ENCODE measurements at places on chromosomes 12 and 14.
A peak's percentile ranks its signal among the peaks of the same experiment; 100 is the strongest.

DNA sequence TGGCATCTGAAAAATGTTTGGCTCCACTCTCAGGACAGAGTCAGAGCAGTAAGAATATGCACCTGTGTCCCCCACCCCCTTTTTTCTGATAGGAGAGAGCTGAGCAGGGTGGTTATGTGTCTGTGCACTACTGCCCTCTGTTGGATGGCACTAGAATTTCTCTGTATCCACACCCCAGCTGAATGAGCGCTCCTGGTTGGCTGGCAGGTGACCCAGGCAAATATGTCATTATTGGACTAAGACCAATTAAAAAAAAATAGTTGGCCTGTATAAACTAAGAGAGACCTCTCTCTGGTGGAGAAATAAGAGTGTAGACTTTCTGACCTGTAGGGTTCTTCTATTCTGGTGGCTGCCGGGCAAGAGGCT is 107.0 kb downstream of the PTCSC3 start:
- peak; percentile 38 for DNase-seq

DNA sequence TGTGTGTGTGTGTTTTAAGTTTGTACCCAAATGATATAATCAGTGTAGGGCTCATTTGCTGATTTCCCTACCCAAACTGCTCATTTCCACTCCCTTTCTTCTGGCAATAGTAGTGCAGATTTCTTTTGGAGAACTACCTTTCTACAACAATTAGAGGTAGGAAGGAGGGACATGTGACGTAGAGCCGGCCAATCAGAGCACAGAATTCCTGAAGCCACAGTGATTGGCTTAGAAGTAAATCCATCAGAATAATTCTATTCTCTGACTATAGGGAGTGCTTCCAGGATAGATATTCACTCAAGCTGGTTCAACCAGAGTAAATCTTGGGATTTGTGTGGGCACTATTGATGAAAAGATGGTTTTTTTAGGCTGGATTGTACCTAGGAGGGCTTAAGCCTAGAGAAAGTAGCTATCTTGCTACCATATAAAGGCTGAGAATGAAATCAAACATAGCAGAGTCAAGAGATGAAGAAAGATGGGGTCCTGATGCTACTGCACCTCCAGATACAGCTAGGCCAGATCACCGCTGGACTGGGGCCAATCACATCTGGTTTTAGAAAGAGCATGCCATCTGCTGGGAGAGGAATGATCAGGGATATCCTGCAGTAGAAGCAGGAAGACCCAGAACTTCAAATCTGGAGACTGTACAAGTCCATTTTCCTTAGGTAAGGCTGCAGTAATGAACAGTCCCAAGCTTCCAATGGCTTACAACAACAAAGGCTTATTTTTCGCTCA is 54.1 kb upstream of the NUAK1 start:
- no peak for DNase-seq

DNA sequence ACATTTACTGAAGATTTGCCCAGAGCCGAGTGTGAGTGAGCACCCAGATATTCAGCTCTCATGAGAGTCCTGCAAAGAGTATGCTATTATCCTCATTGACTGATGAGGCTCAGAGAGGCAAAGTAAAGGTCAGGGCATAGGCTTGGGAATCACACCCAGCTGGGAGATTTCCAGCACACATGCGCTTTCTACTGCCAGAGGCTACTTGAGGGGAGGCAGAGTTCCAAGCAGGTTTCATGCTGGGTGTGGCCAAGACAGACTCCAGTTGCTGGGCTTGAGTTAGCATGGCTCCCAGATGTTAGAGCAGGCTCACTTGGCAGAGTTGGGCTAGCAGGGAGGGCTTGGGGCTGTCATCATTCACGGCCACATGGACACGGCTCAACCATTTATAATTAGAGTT is 14.4 kb upstream of the FAM181A start:
- no peak for DNase-seq

GRCh38 chr12:96994900-96995299 is 87.8 kb downstream of the NEDD1 start:
- no peak for DNase-seq

DNA sequence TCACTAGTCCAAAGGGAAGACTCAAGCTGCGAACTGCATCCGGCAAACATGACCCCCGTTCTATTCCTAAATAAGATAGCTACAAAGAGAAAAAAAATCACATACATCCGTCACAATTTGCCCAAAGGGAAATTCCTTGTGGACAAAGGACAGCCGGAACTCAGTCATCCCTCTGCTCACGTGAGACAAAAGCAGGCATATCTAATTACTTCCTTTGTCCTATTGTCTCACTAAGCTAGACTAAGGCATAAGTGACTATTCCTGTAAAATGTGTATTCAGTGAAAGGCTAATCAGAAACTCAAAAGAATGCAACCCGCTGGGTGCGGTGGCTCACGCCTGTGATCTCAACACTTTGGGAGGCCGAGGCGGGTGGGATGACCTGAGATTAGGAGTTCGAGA is 27.2 kb upstream of the NINJ2 start:
- no peak for DNase-seq

GRCh38 chr14:87888136-87888999 is 104.6 kb downstream of the GALC start:
- DNase-seq = no peak

GRCh38 chr14:71078500-71078899 is 171.2 kb downstream of the PCNX1 start:
- DNase-seq = no peak

- peak; percentile 72 for DNase-seq
Observed at GRCh38 chr12:20369305-20370013, 1.1 kb downstream of the PDE3A start.

- no peak for DNase-seq
Observed at GRCh38 chr12:32146074-32146873, 39.6 kb downstream of the BICD1 start.

- DNase-seq = no peak
Observed at GRCh38 chr14:24920265-24921075, 129.5 kb downstream of the STXBP6 start.

DNA sequence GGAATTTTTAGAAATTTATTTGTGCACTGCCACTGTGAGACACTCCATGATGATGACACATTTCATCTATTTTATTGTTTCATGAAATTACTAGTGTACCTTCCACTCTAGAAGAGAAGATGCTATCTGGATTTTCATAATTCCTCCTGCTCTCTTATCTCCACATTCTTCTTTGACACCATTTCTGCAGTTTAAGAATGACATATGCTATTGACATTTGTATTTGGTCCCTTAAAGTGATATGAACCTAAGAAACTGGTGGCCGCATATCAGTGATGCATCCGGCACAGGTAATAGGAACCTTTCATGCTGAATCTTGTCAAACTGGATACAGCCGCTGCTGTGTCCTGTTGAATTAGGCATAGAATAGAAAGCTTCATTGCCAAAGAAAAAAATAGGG is 696.3 kb downstream of the TMEM121 start:
- DNase-seq = no peak

DNA sequence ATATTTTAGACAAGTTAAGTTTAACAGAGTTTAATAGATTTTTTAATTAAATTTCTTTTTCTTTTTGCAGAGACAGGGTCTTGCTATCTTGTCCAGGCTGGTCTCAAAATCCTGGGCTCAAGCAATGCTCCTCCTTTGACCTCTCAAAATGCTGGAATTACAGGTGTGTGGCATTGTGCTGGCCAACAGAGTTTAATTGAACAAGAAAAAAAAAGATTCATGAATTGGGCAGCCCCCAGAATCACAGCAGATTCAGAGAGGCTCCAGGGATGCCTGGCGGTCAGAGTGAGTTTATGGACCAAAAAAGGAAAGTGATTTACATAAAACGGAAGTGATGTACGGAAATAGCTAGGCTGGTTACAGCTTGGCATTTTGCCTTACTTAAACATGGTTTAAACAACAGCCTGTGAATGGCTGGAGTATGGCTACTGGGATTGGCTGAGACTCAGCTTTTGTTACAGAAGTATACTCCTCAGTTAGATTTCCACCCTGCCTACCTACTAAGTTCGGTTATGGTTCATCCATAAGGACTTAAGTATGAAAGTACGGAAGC is 14.5 kb upstream of the TESPA1 start:
- no peak for DNase-seq

Data from iris pigment epithelial cell (primary cell).